ENCODE measurements at places on chromosomes 3 and 15.

DNA sequence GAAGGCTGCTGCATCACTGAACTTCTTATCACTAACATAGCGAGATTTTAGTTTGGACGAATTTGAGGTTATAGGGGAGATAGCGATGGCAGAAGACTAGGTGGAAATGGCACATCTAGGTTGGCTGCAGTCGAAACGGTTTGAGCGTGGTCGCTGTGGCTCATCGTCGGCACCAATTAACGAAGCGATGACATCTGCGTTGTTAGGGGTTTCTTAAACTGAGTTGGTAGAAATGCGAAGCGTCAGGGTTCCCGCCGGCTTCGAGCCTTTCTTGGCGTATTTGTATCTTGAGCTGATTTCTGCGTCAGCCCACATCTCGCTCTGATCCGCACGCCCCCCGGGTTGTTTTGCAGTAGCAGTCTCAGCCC, 319 bp downstream of the LNP1 start:
- peak; percentile 28 for DNase-seq

DNA sequence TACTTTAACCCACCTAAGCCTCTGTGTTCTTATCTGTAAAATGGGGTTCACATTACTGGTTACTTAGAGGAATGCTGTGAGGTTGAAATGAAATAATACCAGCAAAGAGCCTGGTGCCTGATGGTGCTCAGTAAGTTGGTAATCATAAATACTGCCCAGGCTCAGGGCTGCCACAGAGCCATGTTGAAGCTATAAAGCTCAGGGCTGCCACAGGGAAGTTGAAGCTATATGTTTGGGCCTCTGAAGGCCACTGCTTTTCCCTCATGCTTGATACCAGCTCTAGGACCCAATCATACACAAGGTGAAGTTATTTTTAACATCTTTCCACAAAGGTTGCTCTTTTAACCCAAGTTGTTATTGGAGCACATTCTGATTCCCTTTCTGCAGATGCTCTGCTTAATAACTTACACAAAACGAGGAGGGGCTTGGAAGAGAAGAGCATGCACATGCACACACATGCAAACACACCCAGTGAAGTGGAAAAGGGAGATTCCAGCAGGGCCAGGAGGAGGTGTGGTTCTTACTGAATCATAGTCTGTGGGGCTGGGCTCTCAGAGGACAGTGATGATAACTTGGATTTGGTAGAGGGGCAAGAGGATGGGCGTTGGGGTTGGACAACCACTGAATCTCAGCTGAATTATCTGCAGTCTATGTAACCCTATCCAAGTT, 17.4 kb downstream of the PARP14 start:
- no peak for DNase-seq

GRCh38 chr15:70259640-70260508, 162.2 kb upstream of the TLE3 start:
- DNase-seq = peak; percentile 9

DNA sequence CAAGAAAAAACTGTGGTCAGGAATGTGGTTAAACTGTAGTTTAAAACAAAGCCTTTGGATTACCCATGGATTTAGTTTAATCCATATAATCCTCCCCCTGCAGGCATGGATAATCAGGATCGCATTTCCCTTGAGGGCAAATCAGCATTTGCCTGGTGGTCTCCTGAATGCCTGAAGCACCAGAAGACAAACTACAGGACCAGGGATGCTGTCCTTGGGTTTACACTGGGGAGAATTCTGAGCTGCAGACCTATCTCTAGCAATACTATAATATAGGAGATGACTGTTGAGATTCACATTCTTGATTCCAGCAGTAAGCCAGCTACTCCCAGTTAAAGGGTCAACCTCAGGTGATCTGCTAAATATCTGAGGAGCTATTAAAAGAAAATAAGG, 10.6 kb downstream of the PIK3CB start:
- no peak for DNase-seq
